Sigmoid colon (tissue), 7 donors: ENCODE measurements at places on chromosomes 5 and 9.

- no peak for DNase-seq
These were observed 123.6 kb downstream of the C5orf15 start for GRCh38 chr5:133844836-133845235.

DNA sequence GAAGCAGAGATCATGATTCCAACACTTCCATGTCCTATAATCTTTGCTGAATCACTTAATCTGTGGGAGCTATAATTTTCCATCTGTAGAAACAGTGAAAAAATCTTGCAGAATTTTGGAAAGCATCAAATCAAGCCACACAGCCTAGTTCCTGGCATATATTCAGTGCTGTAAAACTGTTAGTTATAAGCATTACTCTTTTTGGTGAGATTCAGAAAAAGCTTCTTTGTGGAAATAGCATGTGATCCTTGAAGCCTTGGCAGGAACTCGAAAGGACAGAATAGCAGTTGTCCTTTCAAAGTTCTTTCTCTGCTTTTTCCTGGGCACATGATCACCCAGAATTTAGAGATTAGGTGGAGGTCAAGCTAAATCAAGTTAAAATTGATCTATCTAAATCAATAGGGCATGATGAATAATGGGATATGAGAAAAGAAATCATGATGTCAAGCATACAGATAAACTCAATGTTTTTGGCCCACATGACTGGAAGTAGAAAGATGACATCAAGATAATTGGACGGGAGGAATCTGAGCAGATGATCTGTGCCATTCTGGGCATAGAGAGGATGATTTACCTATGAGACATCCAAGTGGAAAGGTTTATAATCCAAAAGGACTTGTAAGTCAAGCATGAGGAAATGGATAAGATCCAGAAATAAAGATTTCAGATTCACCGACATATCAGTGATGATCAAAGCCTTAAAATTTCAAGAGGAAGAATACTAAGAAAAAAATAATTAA, 73.1 kb downstream of the TMEM232 start:
- DNase-seq: no peak

DNA sequence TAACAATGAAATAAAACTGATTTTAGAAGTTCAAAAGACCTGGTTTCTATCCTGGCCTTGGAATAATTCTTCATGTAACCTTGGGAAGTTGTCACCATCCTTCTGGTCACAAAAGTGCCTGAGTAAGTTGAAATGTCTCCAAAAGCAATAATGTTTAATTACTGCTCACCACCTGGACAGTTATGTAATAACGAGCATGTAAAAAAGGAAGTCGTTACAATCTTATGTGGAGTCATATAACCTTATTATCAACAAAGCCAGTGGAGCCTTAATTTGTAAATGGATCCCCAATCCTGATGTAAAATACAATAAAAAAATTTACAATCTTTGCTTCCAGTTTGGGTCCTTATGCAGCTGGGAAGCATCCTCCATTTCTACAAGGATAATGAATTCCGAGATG, 64.2 kb upstream of the GPR151 start:
- DNase-seq: no peak

- no peak for DNase-seq
These were observed 519.2 kb downstream of the KIF4B start for GRCh38 chr5:155532621-155533311.

GRCh38 chr9:18638371-18639249, 164.7 kb downstream of the ADAMTSL1 start:
- no peak for DNase-seq

- DNase-seq: no peak
These were observed 415.4 kb upstream of the SEMA6A start for GRCh38 chr5:116989995-116990394.
